ENCODE measurements at places on chromosomes 2 and 18.
A peak's percentile ranks its signal among the peaks of the same experiment; 100 is the strongest.

- DNase-seq = peak; percentile 23
These were observed 37.5 kb upstream of the ZBTB7C start for GRCh38 chr18:48446582-48447225.

- DNase-seq = no peak
These were observed 42.0 kb downstream of the SPC25 start for GRCh38 chr2:168848225-168848624.

- no peak for DNase-seq
These were observed 368.4 kb downstream of the MTX2 start for GRCh38 chr2:176637486-176638166.

DNA sequence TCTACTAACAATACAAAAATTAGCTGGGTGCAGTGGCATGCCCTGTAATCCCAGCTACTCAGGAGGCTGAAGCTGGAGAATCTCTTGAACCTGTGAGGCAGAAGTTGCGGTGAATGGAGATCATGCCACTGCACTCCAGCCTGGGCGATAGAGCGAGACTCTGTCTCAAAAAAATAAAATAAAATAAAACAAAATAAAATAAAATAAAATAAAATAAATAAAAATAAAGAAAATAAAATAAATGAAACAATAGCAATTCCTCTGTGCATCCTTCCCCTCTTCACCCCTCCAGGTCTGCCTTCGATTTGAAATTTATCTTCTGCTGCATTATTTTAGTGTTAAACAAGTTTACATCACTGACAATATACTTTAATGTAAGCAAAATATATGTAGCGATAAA is 63.0 kb upstream of the UXS1 start:
- DNase-seq = no peak

GRCh38 chr2:234606896-234607295 is 110.0 kb upstream of the ARL4C start:
- no peak for DNase-seq
